ENCODE measurements at places on chromosomes 11 and 22.

DNA sequence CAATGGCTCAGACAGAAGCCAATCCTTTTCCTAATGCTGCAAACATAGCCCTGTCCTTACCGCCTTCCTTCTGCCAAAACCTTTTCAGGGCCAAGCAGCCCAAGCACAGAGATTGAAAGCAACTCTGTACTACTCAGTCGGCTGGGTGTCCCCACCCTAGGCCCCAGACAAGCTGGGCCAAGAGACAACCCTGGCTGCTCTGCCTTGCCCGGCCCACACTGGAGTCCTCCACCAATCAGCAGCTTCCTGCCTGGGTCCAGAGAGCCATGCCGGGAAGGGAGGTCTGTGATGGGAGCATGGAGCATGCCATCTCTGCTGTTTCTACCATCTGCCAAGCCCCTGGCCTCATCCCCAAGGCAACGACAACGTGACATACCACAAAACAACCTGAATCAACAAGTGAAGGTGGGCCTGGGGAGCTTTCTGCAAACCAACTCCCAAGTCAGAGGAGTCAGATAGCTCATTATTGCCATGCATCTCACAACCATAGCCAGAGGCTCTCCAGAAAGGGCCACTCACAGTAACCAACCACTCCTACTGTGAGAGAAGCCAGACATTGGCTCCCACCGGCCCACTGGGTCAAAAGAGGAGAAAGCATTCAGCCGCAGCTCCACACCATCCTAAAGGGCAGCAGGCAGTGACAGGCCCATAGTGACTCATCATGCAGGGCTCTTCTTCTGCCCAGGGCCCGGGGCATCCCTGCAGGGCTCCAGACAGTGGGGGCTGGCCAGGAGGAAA lies 18.2 kb downstream of the PATZ1 start:
- DNase-seq = no peak

DNA sequence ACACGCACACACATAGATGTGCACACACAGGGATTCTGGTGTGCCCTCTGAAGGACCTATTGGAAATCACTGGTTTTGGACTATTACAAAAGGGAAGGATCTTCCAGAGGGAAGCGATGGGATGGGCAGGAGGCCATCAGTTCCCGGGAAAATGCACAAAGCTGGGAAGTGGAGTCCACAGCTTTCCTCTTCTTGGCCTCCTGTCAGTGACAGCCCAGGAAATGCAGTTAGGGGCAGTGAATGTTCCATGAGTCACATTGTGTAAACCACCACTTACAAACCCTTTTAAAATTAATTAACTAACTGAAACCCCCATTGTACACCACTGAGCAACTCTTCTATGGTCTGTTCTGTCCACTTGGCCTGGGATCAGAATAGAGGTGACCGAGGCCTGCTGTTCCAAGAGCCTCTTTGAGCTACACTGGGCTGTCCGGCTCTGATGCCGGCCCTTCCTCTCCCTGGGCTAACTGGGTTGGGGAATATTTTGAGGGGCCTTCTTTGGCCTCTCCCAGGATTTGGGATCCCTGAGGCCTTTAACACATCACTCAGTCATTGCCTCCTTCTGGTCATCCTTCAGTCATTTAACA lies 137.7 kb downstream of the FEZ1 start:
- DNase-seq = no peak

- no peak for DNase-seq
Measured at GRCh38 chr11:843818-844692, 1.4 kb downstream of the TSPAN4 start.

DNA sequence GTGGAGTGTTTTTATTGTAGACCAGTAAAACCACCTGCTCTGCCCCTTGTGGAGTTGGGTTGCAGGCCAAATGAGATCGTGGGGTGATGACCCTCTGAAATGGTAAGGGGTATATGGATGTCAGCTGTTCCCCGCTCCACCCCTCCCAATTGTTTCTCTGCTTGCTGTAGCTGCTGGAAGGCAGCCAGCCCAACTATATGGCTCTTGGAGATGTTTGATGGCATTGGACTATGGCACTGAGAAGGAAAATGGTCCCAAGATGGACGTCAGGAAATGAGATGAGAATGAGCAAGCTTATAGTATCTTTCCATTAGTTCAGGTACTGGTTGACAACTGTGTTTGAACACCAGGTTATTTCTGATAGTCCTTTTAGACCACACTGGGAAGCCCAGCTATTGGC lies 94.8 kb upstream of the SORL1-AS1 start:
- DNase-seq = no peak

DNA sequence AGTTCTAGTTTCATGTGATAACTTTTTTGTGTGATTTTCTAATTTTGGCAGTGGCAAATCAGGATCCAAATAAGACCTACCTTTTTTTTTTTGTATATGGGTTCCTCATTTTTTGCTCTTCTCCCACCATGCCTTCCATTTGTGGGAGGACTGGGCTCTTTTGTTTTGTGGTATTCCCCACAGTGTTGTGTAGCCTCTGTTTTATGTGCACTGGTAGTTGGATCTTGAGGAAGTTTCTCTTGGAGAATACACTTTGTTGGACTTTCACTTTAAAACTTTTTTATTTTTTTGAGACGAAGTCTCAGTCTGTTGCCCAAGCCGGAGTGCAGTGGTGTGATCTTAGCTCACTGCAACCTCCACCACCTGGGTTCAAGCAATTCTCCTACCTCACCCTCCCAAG lies 39.7 kb downstream of the PPP6R3 start:
- DNase-seq = no peak

GRCh38 chr22:43432883-43433415 lies 21.1 kb downstream of the MPPED1 start:
- no peak for DNase-seq

GRCh38 chr22:27772081-27772983 lies 29.2 kb downstream of the MN1 start:
- no peak for DNase-seq

DNA sequence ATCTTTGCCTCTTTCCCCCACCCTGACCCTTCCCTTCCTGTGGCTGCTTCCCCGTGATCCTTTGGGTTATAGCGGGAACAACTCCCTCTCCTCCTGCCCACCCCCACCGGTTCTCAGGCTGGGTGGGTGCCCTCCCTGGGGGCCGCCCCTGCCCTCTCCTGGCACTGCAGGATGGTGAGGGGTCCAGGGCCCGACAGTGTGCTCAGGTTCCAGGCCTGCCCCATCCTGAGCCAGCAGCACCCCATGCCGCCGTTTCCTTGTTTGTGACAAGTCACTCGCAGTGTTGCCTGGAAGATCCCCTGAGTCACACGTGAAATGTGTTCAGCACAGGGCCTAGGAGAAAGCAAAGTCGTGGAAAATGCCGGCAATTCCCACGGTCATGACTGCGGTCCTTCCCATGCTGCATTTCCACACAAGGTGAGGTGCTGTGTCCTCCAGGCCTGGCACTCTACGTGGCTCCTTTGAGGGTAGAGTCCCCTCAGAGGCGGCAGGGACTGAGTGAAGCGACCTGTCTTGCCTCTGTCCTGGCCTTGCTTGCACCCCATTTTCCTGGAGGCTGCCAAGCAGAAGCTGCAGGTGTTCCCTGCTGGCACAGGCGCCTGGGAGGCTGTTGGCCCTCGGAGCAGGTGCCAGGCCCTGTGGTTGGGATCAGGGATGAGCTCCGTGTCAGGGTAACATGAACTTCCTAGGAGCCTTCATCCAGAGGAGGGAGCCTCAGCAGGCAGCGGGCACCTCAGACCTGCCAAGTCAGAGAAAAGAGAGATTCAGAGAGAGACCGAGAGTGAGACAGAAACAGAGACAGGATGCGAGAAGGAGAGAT lies 80.5 kb upstream of the LINC01488 start:
- no peak for DNase-seq

GRCh38 chr22:46131151-46131587 lies 19.2 kb upstream of the PPARA start:
- no peak for DNase-seq

DNA sequence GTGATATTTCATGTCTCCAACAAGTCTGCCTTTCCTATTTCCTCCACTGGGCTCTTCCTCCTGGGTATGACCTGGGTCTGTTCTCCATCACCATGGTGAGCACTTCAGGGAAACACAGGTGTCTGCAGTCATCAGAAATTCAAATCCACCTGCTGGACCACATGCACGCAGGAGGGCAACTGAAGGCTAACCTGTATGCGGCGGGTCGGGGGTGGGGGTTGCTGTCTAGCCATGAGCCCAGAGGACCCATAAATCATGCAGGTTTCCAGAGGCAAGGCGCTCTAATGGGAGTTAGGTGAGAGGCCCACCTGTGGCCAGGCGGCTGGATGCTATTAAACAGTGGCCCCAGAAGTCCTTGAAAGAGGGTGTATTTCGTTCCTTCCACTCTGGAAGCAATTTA lies 11.1 kb upstream of the PAMR1 start:
- DNase-seq = no peak

DNA sequence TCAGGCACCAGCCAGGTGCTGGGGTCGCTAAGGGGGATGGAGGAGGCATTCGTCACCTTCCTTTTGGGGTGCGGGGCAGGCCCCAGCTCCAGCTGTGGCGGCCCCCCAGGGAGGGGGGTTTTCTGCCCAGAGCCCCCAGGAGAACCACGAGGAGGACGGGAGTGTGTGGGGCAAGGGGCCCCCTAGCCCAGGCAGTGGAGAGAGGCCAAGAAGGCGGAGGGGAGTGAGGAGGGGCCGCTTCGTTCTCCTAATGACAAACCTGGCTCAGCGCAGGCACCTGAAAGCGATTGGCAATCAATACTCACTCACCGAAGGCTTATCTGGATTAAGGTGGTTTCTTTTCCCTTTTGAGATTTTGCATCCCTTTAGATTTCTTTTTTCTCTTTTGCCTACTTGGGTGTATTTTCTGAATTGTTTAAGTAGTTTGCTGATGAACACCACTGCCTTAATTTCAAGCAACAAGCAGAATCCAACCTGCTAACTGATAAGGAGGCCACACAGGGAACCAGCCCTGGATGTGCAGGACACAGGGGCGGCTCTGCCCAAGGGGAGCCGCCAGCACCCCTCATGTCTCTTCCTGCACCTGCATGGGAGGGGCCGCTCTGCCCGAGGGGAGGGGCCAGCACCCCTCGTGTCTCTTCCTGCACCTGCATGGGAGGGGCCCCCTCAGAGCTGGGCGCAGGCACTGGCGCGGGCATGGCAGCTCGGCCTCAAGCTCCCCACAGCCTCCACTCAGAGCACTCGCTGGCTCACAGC lies 122.3 kb downstream of the BRD1 start:
- DNase-seq = no peak

DNA sequence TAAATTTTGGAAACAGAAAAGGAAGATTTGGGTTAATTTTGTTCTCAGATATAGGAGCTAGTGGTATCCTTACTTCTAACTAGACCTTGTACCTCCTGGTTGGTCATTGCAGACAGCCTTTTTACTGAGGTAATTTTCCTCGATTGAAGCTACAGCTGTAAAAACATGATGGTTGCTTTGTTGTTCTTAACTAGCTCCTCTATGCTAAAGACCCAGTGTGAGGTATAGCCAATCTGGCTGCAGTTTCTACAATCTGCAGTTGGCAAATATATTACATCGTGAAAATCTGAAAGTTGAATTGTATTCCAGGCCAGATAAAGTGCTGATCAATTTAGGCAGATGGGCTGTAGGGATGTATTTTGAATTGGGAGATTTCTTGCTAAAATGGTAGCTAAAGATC lies 116.5 kb downstream of the AASDHPPT start:
- no peak for DNase-seq

GRCh38 chr22:37930270-37930951 lies 23.0 kb downstream of the C22orf23 start:
- DNase-seq = no peak

GRCh38 chr11:35997902-35998520 lies 54.1 kb downstream of the LDLRAD3 start:
- no peak for DNase-seq

DNA sequence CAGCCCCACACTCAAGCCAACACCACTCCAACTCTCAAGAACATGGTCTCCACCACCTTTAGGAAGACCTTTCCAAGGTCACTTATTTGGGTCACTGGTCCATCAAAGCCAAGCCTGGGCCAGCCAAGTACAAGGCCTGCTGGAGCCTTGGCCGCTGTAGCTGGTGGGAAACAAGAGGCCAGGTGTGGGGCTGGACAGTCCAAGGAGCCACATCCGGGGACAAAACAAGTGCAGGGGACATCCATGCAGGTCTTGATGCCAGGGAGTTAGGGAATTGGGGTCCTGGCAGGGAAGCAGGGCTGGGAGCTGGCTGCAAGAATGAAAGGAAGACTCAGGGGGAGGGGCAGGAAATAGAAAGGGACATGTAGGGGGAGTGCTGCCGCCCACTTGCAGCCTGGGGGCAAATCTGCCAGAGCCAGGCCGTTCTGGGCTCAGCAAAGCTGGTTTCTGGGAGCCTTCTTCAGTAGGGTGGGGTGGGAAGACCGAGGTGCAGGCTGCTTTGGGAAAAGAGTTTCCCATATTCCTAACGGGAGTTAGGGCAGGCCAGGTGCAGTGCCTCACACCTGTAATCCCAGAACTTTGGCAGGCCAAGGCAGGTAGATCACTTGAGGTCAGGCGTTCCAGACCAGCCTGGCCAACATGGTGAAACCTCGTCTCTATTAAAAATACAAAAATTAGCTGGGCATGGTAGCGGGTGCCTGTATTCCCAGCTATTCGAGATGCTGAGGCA lies 69.5 kb upstream of the ATXN10 start:
- no peak for DNase-seq

DNA sequence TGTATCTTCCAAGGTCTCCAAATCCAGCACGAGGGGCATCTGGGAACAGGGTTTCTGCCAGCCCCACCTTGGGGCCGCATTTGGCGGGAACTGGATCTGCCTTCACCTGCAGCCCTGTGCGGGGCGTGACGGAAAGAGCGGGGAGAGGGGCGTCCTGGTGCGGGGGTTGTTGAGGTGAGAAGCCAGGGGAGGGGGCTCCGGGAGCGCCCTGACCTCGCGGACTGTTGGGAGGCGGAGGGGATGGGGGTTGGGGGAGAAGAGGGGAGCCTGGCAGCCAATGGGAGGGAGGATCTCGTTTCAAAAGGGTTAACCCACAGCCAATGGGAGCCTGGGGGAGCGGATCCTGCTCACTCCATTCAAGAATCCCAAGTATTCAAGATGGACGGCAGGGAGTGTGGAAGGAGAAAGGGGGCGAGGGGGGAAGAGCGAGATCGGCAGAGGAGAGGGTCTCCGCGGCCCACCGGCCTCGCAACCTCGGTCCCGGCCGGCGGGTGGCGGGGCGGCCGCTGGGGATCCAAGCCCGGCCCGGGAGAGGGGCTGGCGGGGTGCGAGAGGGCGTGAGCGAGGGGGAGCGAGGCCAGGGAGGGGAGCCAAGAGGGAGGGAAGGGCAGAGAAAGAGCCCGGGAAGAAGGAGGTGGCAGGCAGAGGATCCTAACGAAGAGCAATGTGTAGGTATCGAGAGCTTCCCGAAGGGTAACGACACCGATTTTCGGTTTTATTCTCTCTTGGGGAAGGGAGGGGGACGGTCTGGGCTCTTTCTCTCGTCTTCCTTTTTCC lies 11.5 kb downstream of the YPEL4 start:
- DNase-seq = no peak

- DNase-seq = no peak
Measured at GRCh38 chr22:44192816-44193534, 12.2 kb downstream of the PARVG start.

All from stimulated activated CD8-positive, alpha-beta memory T cell treated with anti-CD3 and anti-CD28 coated beads, Interleukin-12 subunit alpha, Interleukin-12 subunit beta, amount 100 ng/mL, for 4 hours (primary cell).